ENCODE measurements at places on chromosomes 12 and 14.

- DNase-seq: no peak
Observed at GRCh38 chr14:79098324-79098723, 928.2 kb downstream of the NRXN3 start.

GRCh38 chr12:12099102-12099501 is 28.4 kb downstream of the BCL2L14 start:
- no peak for DNase-seq

GRCh38 chr12:98817742-98818141 is 172.7 kb downstream of the APAF1 start:
- DNase-seq: no peak

DNA sequence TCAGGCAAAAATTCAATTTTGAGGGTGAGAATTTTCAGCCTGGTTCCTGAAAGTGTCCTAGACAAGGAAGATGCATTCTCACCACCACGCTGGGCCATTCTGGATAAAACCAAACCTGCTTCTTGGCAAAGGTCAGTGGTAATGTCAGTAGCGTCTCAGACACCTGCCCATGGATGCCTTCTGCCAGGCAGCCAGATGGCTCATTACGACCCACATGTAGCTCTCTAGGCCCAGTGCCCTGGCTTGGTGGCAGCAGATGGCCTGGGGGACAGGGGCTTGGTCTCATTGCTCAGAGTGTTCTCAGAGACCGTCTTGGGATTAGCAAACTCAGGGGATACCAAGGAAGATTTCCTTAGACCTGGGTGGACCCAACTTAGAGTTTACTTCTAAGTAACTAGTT is 105.1 kb downstream of the ARF6 start:
- DNase-seq: no peak

GRCh38 chr12:2115101-2115845 is 62.5 kb downstream of the CACNA1C start:
- no peak for DNase-seq

DNA sequence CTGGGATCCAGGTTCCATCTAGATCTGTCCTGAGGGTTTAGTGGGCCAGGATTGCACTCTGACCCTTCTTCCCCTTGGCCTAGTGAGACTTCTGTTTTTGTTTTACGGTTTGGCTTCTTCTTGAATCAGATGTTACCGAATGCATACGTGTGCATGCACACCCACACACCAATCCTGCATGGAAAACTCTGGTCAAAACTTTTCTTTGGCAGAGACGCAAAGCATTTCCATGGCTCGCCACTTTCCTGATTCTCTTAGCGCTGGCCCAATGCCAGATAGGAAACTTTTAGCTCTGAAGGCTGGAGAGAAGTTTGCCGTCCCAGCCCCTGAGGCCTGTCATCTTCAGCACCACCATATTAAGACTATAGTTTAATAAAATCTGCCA is 67.4 kb upstream of the ACTN1 start:
- no peak for DNase-seq

GRCh38 chr12:122686538-122686937 is 16.6 kb downstream of the HCAR2 start:
- no peak for DNase-seq

GRCh38 chr12:50960130-50960529 is 7.8 kb downstream of the HIGD1C start:
- DNase-seq: no peak

Data from Ammon's horn (tissue), 1 donor.